ENCODE measurements at places on chromosomes 7 and 10.

DNA sequence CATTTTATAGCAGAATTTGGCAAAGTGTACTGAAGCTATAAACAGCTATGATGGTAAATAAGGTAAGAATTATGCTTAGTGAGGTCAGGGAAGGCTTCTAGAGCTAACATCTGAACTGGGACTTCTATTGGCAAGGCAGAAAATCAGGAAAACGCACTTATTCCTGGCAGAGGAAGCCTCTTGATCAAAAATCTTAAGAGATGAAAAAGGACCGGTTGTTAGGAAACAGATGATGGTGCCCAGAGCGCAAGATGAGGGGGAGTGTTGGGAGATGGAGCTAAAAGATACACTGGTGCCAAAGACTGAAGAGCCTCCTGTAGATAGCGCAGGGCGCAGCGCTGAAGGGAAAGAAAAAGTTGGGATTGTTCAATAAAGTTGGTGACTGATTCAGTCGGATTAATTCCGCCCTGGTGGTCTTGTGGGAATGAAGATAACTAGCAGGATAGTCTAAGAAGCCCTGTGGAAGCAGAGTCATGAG, 550 bp upstream of the CALU start:
- DNase-seq = no peak

- no peak for DNase-seq
These were observed 36.5 kb downstream of the ZMIZ1 start for GRCh38 chr10:79105150-79105739.

GRCh38 chr7:105642264-105642663, 61.0 kb upstream of the EFCAB10 start:
- no peak for DNase-seq

GRCh38 chr10:95567903-95568630, 6.9 kb upstream of the SORBS1 start:
- no peak for DNase-seq

DNA sequence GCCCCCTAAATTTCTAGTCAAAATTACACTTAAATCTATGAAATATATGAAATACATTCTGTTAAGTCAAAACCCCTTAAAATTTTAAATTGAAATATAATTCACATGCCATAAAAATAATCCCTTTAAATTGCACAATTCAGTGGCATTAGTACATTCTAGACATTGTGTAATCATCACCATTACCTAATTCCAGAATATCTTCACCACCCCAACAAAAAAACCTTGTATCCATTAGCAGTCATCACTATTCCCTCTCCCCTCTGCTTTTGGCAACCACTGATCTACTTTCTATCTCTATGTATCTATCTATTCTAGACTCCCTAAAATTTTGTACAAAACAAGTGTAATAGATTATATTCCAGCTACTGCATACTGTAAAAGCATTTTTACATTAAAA, 261.2 kb downstream of the GLI3 start:
- no peak for DNase-seq

GRCh38 chr10:12338981-12339380, 10.4 kb upstream of the CAMK1D start:
- DNase-seq = no peak

- DNase-seq = no peak
These were observed 49.1 kb downstream of the ARID5B start for GRCh38 chr10:61950449-61951143.

- DNase-seq = no peak
These were observed 13.7 kb upstream of the SAMD8 start for GRCh38 chr10:75097666-75098285.

DNA sequence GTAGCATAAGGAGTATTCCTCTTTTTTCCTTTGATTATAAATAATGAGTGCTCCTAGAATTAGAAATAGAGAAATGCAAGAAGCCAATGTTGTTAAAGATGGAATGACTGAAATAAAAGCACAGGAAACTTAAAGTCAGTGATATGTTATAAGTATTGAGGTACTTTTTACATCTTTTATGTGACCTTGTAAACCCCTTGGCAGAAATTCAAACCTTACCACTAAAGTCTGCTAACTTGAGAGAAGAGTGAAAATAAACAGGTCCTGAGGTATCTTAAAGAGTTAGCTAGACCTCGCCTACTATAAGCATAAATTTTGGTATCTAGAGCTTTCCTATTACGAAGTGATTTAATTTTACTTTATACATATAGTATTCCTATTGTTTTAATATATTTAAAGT, 188.2 kb downstream of the DKK1 start:
- DNase-seq = no peak

- no peak for DNase-seq
These were observed 25.5 kb upstream of the TRIM24 start for GRCh38 chr7:138434597-138435019.

DNA sequence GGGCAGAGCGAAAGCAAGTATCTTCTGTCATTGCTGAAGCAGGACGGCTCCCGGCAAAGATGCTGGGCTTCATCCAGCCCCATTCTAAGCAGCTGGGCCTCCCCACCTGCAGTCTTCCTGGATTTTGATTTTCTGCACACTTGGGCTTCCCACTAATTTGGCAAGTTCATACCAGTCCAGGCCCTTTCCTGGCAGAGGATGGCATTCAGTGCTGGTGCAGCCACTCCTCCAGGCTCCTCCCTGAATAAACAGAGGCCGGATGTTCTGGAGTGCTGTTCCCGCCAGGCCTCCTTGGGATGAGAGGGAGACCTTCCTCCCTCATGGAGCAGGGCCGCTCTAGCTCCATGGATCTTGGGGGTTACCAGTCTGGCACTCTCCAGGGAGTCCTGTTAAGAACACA, 3.4 kb downstream of the BAG3 start:
- no peak for DNase-seq

DNA sequence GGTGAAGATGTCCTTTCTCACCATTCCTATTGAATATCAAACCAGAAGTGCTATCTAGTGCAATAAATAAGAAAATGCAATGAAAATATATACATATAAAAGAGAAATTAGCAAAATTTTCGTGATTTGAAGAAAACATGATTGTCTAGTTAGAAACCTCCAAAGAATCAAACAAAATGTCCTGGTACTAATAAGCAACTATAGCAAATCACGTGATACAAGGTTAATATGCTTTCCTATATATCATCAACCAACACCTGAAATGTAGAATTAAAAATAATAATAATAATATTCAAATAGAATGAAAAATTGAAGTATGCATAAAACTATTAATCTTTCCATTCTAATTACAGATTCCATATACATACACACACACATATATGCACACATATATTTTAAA, 183.9 kb upstream of the POM121L12 start:
- DNase-seq = no peak

DNA sequence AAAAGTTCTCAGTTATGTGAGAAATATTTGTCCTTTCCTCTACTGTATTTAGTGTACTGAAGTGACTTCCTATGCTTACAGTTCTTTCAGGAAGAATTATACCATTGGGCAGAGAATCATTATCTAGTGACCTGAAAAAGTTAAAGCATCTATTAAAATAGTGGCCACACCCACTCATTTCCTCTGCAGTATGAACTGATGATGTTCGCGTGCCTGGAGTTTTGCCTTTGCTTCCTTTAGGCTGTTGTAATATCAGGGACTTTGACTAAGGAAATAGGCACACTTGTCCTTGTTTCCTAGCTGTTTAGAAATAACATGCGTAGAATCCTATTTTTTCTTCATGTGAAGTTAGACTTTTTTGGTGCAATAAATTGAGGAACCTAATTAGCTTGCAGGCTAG, 100.7 kb downstream of the ZMYND11 start:
- DNase-seq = no peak

DNA sequence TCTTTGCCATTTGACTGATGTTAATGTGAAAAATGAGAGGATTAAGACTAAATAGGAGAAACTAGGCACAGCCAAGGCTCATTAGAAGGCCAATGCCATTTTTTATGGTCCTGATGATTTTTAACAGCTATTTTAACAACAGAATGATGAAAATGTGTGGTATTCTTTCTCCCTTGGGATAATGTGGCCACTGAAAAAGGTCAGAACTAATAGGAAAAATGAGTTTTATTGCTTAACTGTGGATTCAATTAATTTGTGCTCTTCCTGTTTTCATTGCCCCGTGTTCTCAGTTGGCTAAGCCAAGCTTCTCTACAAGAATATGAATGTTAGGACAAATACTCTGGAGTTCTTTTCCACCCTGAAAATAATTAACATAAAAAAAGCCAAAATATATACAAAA, 56.6 kb downstream of the BMPER start:
- DNase-seq = no peak

GRCh38 chr10:26887611-26888215, 27.0 kb upstream of the ABI1 start:
- DNase-seq = no peak

GRCh38 chr7:50653126-50653864, 88.1 kb upstream of the DDC start:
- no peak for DNase-seq

- DNase-seq = no peak
These were observed 103.9 kb downstream of the RAPGEF5 start for GRCh38 chr7:22252936-22253536.

GRCh38 chr7:107661865-107662379, 1.3 kb downstream of the SLC26A4 start:
- no peak for DNase-seq

GRCh38 chr10:124849111-124849773, 47.6 kb downstream of the ABRAXAS2 start:
- no peak for DNase-seq

DNA sequence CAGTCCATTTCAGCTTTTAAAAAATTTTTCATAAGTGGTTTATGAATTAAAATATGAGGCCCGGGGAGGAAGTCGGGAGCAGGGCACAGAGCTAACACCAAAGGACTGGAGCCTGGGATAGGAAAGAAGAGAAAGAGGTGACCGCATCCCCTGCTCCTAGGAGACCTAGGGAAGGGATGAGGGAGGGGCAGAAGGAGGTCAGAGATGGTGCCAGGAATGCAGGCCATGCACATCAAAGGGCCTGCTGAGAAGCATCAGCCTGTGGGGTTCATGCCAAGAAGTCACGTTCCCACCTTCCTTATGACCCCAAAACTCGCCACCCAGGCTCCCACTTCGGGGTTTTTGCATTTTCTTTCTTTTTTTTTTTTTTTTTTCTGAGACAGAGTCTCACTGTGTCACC, 14.7 kb upstream of the TOMM7 start:
- DNase-seq = no peak

GRCh38 chr7:106284714-106285050, at the start of gene NAMPT:
TSS of gene NAMPT (minus strand) at chr7:106284983. CDS start at chr7:106284884, 99 bp downstream.
- DNase-seq = no peak

DNA sequence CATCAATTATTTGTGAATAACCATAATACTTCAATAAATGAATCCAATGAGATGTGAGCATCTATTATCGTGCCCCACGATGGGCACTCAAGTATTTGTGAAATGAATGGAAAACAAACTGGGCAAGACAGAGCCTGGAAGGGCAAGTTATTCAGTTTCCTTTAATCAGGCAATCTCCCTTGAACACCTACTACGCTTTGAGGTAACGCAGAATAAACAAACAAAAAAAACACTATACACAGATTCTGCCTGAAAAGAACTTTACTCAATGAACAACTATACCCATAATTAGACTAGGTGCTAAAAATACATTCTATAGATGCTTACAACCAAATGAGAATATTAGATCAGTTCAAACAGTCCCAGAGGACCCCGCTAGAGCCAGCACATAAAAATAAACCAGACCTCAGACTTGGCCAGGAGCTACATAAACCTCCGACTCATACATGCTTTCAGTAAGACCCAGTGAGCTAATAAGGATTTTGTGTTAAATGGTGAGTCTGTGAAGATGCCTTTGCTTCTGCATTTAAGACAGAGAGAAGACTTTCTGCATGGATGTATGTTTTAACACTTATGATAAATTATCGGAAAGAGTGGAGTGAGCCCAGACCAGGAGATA, 121.3 kb downstream of the MPP7 start:
- DNase-seq = no peak

DNA sequence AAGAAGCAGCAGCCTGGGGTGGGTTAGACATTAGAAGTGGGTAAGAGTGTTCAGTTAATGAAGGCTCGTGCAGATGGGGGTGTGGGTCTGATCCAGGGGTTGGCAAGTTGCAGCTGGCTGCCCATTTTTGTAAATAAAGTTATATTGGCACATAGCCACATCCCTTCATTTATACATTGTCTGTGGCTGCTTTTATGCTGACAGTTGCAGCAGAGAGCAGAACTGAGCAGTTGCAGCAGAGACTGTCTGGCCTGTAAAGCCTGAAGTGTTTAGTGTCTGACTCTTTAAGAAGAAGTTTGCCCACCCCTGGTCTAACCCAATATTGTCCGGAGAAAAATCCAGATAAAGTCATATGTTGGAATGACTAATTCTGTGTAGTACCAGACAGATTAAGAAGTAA, 38.1 kb downstream of the GLRX3 start:
- DNase-seq = no peak

GRCh38 chr10:6583447-6583846, 3.4 kb upstream of the PRKCQ start:
- no peak for DNase-seq

DNA sequence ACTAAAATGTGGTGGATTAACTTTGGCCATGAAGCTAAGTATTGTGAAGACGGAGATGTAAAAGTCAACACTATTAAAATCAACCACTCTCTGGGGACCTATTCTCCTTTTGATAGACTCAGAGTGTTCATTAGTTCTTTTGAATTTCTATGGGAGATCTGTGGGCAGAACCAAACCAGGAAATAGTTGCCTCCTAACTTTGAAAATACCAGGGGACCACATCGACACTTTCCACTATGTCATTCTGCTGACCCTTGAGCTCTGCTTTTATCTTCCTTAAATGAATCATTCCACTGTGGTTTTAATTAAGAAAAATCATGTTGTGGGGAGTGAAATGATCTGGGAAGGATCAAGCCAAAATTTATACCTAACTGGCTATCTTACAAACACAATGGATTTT, 960.5 kb downstream of the GATA3 start:
- DNase-seq = no peak

DNA sequence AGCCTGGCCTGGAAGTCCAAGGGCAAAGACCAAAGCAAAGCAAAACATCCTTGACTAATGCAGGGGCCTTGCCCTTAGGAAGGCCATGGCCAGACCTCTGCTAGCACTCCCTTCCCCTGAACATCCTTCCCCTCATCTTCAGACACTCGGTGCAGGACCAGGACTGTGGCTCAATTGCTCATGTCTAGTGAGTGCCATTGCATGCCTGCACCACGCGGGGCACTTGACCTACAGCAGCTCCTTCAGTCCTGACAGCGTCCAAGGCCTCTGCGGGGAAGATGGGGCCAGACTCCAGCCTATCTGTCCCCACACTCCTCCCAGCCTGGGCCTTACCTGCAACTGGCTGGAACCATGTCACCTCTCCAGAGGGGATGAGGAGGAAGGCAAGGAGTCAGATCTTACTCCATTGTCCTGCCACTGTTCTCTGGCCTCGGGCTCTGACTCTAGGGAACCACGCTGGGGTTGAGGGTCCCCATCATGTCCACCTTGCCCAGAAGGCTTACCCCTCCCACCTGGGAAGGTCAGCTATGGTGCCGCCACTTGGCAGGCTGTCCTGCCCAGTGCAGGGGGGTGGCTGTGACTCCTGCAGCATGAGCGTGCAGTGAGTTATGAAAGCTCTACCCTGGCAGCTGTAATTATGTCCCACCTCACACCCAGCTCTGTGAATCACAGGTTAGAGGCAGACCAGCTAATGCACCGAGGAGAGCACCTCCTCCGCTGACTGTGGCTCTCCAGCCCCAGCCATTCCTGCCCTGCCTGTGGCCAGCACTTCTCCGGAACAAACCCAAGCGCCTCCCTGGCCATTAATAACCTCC, 16.1 kb downstream of the DRGX start:
- no peak for DNase-seq

- no peak for DNase-seq
These were observed 572.4 kb upstream of the MGMT start for GRCh38 chr10:128894641-128895040.

Measured in AG04450 (cell line).